ENCODE measurements at places on chromosomes 12 and 14.
A peak's percentile ranks its signal among the peaks of the same experiment; 100 is the strongest.

GRCh38 chr12:19544353-19544752, 105.1 kb downstream of the AEBP2 start:
- DNase-seq: no peak

- no peak for DNase-seq
Observed at GRCh38 chr14:76089575-76089974, 62.1 kb upstream of the GPATCH2L start.

DNA sequence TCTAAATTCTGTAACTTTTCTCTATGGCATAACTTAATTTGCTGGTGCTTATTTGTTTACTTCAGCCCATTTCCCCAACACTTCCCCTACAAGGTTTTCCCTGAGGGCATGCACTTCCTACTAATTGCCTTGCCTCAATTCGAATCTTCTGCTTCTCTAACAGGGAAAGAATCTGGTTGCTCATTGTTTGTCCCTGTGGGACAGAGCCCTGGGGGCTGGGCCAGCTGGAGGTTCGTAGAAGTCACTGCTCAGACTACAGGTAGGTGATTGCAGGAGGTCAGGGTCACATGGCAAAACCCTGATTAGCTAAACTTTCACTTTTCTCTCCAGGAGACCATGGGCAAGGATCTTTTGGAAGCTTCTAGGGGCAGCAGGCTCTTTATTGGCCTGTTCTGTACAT, 72.0 kb downstream of the ZFC3H1 start:
- no peak for DNase-seq

DNA sequence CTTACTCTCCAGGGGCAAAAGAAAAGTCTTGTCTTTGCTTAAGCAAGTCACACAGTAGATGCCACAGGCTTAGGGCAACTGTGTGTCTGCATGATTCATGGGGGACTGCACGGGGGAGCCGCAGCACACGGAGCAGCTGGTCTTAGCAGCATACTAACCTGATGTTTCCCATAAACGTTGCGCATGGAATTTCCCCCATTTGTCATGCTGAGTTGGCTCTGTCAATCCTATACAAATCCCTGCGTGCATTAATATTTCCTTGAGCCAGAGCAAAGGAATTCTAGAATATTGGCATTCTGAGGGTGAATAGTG, 71.2 kb downstream of the SAMD4A start:
- DNase-seq: peak; percentile 82

DNA sequence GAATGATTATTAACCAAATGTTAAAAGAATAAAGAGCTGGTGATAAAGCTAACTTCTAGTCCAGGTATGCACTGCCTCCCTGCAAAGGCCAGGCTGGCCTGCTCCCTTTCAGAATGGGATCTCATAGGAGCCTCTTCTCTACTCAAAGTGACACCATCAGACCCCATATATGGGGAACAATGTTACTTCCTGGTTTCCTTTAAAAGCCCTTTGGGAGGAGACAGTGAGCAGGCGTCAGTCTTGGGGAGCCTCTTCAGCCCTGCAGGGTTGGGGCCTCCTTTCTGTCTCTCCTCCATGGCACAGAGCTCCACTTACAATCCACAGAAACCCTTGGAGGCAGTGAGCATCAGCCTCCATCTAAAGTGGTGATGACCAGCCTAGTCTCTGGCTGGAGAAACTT, 17.3 kb upstream of the GPRC5A start:
- no peak for DNase-seq

GRCh38 chr14:35085441-35085840, 36.3 kb downstream of the PPP2R3C start:
- DNase-seq: no peak

GRCh38 chr12:13350381-13350780, 153.9 kb downstream of the EMP1 start:
- DNase-seq: no peak

DNA sequence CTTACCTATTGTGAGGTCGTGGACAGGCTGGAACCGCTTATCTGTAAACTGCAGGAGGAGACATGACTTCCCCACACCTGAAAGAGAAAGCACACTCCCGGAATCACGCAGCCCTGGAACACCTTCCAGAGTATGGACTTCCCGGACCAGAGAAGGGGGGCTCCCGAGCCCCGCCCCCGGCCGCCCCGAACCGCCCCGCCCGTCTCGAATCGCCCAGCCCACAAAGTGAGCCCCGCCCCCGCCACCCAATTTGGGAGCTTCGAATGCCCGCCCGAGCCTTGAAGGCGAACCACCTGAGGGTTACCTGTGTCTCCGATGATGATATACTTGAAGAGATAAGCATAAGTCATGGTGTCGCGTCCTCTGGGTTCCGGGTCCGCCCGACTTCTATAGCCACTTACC, 235 bp downstream of the RAB2B start:
- DNase-seq: no peak

GRCh38 chr14:49218436-49219092, 367.6 kb downstream of the RPS29 start:
- DNase-seq: peak; percentile 55
